NCI-H2081 treated with DMSO at 0.1 percent for 48 hours (cell line): ENCODE measurements at places on chromosomes 5 and 9.

GRCh38 chr9:113705928-113706519 lies 170.1 kb upstream of the ZNF618 start:
- no peak for DNase-seq

- no peak for DNase-seq
Measured at GRCh38 chr9:69134412-69134811, 39.7 kb upstream of the TJP2 start.

- DNase-seq = no peak
Measured at GRCh38 chr9:16429671-16430070, 440.8 kb downstream of the BNC2 start.

DNA sequence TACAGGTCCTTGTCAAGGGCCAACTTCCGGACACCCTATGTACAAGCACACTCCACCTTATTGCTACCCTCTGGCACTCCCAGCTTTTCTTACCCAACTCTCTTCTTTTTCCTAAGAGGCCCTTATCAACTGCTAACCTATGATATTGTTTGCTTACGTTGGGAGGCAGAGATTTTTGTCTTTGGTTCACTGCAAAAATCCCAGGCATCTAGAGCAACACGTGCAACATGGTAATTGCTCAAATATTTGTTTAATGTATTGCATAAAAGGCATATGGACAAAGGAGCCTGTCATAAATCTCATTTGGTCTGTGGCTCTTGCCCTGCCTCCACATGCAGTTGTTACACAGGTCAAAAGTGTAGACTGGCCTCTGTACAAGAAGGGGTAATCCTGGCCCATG lies 35.8 kb upstream of the ATP10B start:
- no peak for DNase-seq

- DNase-seq = no peak
Measured at GRCh38 chr5:54171645-54172384, 138.6 kb downstream of the ARL15 start.

- no peak for DNase-seq
Measured at GRCh38 chr5:80959768-80960442, at the start of gene RASGRF2. TSS of gene RASGRF2 (plus strand) at chr5:80960363. CDS start at chr5:80960739, 376 bp downstream.

DNA sequence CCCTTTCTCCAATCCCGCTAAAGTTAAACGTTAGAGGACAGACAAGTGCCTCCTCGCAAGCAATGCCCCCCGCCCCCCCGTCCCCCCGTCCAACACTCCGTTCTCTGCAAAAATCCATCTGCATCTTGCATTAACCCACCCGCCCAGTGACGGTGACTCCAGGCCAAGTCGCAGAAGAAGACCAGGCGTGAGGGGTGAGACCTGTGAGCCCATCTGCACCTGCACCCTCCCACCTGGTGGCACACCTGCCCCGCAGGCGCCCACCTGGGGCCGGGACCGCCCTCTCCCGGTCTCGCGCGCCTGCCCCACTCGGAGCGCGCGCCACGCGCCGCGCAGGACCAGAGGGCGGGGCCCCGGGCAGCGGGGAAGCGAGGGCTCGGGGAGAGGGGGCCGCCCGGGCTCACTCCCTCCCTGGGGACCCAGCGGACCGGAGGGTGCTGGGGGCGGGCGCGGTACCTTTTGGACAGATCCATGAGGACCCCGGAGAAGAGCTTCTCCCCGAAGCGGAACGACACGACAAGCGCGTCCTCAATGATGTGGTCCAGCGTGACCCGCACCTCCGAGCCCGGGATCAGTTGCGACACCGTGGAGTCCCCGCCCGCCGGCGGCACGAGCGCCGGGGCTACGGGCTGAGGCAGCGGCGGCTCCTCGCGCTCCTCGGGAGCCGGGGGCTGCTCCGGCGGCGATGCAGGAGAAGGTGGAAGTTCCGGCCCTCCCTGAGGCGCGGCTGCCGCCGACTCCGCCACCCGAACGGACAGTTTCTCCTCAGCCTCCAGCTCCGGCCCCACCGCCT lies 705 bp downstream of the PWWP2A start:
- peak; percentile 4 for DNase-seq

DNA sequence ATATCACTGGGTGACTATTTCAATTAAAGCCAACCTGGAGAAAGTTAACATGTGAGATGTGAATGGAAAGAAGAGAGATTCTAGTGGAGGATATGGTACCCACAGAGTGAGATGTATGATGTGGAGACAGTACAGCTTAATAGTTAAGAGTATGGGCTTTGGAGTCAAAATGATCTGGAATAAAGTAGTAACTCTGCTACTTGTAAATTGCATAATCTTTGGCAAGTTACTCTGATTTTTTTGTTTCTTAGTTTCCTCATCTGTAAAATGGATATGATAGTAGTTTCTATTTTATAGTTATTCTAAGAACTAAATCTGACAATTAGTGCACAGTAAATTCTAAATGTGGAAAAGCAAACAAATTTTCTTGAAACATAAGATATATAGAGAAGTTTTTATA lies 79.2 kb downstream of the ISOC1 start:
- DNase-seq = no peak

GRCh38 chr9:21764846-21765245 lies 37.6 kb upstream of the MTAP start:
- no peak for DNase-seq

DNA sequence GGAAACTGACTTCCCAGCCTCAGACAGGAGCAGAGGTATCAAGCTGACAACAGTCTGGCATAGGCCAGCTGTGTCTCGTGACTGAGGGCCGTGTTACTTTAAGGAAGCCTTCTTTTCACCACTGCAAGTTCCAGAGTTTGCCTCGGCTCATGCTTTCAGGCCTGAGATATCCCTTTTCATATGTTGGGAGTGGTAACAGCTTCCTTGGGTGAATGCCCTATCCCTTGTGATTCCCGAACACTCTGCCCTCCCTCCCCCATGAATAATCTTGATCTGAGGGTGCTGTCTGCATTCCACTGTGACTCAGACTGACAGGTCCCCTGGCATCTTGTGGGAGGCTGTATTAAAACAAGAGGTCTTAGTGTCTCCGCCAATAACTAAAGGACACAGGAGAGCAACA lies 49.7 kb upstream of the ARL15 start:
- no peak for DNase-seq

GRCh38 chr5:53397141-53397757 lies 83.2 kb upstream of the FST start:
- DNase-seq = no peak
